ENCODE measurements at places on chromosomes 1 and 21. TPM values are rescaled to one million over a fixed set of nuclear protein-coding genes. Genes with fewer than 3 reads are reported as not detected.

DNA sequence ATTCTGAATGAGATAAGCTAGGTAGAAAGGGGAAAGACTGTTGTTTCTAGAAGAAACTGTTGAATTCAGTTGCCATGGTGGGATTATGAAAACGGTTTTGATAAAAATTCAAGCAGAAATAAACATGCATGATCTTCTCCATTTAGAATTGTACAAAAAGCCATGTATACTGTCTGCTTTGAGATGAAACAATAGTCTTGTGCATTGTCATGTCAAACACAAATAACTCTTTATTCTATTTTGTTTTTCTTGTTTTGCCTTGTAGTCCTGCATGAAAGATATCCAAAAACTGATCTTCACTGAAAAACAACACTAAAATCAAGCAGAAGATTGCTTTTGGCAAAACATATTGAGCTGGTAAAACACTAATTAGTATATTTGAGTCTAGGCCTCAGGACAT lies 659.9 kb downstream of the LTN1 start:
- no peak for DNase-seq

GRCh38 chr1:91621907-91622306 lies 121.3 kb downstream of the CDC7 start:
- DNase-seq, result no peak

- DNase-seq, result no peak
Measured at GRCh38 chr1:218409946-218410510, 64.9 kb downstream of the TGFB2 start.

- DNase-seq, result no peak
Measured at GRCh38 chr1:3345792-3346191, 108.7 kb upstream of the ARHGEF16 start.

GRCh38 chr1:6646499-6647148 lies 22.0 kb downstream of the THAP3 start:
- DNase-seq, result peak; percentile 60

The ICOSLG gene
- 7.4 TPM for total RNA-seq

DNA sequence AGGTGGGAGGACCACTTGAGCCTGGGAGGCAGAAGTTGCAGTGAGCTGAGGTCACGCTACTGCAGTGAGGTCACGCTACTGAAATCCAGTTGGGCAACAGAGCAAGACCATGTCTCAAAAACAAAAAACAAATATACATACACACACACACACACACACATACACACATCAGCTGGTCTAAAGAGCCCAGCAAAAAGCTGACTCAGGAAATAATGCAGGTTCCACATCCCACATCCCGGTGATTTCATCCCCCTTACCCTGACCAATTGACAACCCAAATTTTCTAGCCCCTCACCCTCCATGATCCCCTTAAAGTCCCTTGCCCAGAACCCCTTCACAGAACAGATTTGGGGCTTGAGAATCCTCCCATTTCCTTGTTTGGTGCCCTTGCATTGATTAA lies 11.9 kb upstream of the CFHR4 start:
- DNase-seq, result no peak

DNA sequence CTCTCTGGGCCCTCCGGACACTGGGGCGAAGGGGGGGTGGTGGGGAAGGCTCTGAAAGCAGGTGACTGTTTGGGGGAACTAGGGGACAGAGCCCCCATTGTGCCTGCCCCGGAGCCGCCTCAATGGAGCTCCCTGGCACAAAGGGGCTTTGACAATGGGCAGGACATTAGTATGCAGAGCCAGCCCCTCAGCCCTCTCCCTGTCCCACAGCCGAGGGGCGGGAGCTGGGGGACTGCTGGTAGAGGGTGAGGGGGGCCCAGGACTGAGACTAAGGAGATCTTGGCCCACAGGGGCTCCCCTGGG lies 7.8 kb downstream of the KCNJ10 start:
- no peak for DNase-seq

- DNase-seq, result peak; percentile 78
Measured at GRCh38 chr1:97832481-97832880, 88.4 kb downstream of the DPYD start.

GRCh38 chr1:41622402-41622801 lies 137.9 kb upstream of the EDN2 start:
- DNase-seq, result no peak

- peak; percentile 53 for DNase-seq
Measured at GRCh38 chr21:33089395-33090119, 19.6 kb downstream of the OLIG1 start.

The ADARB1 gene
- total RNA-seq, result 15.9 TPM

The NBPF19 gene
- total RNA-seq, result 11.1 TPM

The SV2A gene
- total RNA-seq, result 4.0 TPM

DNA sequence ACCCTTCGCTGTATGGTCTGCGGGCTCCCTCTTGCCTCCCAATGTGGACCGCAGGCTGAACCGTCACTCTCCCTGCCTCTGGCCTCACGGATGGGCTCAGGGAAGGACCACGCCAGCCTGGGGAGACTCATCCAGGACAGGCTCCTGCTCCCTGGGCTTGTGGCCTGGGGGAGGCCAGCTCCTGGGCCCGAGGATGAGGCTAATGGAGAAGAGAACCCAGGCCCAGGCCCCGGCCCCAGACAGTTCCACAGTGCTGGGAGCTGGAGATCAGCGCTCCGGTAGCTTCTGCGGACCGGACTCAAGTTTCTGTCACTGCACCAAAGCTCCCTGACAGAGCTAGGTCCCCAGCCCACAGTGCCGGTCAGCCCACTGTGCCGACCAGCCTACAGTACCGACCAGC lies 13.4 kb upstream of the PLEKHG5 start:
- DNase-seq, result no peak

DNA sequence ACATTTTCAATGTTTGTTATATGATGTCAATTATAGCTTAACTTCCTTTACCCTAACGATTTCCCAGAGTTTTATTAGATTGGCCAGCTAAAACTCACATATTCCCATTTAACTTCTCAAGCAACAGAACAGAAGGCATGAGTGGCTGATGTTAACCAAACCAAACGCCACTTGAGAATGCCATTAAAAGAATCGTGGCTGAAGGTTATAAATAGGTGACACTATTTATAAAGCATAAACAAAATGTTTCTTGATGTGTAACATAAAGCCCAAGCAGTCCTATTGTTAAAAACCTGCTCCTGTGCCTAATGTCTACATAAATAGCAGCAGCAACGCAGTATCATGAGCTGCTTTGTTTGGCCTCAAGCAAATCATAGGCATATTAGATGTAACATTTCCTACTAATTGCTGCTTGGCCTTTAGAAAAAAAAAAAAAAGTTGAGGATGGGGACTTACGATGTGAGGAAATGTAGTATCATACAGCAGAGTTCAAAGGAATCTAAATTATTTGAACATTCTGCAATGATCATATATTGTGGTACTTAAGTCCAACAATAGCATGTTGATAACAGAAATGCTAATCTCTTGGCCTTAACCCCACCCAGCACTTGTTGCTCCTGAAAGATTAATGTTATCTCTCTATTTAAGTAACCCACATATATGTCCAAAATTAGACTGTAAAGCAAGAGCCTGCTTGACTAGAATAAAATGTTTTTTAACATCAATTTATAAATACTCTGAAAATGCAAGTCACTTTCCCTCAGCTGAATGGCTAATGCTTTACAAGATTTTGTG lies 106.0 kb downstream of the ESRRG start:
- DNase-seq, result peak; percentile 3

The AIRE gene
- total RNA-seq, result 9.7 TPM

The PIK3R3 gene
- total RNA-seq, result 27.7 TPM

DNA sequence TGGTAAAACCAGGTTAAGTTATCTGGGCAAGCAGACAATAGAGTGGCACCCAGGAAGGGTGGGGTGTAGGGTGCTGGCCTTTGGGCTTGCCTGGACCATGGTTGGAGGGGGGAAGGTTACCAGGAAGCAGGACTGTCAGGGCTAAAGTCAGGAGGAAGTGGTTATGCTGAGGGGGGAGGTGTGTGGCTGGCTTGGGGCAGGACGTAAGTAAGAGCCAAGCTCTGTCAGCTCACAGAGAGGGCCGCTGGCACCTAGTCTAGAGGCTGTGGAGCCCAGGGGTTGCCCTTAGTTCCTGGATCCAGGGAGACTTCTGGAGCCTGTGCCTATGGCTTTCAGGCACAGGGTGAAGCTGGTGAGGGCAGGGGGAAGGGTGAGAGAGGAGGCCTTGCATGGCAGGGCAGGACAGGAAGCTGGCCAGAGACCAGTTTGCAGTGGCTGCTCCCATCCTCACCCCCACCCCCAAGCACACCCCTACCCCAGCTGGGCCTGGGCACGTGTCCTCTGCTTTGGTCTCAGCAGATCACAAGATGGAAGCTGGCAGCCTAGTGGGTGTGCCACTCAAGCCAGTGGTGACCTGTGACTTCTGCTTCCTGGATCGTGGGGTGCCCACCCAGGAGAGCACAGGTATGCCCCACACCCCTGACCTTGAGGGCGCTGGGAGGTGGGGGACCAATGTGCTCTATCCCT lies 20.5 kb upstream of the SMYD3 start:
- DNase-seq, result no peak

DNA sequence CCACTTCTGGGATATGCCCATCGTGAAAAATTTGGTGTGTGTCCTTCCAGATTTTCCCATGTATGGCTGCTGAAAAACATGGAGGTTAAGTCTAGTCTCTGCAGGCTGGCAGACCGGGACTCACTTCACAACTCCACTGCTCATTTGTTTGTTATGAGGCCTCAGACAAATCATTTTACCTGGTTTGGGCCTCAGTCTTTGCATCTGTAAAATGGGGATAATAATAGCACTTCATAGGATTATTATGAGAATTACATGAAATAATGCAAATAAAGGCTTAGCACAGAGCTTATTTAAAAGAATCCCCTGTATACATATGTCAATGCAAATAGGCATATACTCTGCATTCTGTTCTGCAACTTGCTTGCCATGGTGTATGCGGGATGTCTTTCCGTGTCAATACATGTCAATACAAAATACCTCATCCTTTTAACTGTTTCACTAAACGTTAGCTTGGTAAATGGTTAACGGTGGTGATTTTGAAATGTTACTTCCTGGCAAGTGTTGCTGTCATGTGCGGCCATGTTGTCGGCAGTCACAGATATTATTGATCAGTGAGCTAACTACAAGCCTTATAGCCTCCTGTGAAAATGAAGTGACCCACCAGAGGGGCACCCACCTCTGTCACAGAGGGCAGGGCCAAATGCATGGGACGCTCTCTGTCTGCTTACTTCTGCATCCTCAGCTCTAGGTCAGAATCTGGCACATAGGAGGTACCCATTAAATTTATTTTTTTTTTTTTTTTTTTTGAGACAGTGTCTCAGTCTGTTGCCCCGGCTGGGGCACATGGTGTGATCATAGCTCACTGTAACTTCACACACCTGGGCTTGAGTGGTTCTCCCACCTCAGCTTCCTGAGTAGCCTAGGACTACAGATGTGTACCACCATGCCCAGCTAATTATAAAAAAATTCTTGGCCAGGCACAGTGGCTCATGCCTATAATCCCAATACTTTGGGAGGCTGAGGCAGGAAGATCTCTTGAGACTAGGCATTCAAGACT lies 4.3 kb downstream of the LCK start:
- DNase-seq, result no peak

GRCh38 chr1:40627987-40628902 lies 37.2 kb downstream of the RIMS3 start:
- no peak for DNase-seq

The GFI1 gene
- total RNA-seq, result 0.29 TPM

DNA sequence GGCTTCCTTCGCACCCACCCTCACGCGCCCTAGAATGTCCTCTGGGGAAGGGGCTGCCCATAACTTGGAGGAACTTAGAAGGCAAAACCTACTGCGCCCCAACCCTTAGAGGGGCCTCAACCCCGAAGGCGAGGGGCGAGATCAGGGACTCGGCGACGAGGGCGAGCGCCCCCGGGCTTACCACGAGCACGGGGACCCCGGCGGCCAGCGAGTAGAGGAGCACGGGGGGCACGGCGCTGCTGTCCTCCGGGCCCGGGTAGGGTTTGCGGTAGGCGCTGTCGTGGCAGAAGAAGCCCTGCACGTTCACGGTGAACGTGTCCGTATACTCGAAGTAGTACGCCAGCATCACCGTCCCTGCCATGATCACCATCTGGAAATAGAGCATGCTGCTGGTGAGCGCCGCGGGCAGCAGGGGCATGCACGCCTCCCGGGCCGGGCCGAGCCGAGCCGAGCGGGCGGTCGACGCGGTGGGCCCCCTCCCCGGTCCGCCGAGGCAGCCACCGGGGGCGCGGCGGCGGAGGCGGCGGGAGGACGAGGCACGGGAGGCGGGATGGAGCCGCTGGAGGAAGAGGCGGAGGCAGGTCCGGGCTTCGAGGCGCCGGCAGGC lies 304 bp downstream of the PLPPR5 start:
- DNase-seq, result peak; percentile 24

The PCSK9 gene
- total RNA-seq, result 1.2 TPM

DNA sequence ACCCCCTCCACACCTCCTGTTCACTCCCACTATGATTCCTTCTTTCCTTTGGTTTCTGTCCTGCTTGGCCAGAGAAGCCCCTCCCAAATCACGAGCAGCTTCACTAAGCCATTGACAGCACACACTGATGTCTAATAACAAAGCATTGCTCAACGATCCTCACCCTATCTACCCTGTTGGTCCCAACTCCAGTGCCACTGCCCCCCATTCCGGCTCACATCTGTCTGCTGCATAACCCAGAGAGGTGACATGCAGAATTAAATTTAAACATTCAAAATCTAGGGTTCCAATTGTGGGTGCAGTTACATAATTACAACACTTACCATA lies 236.9 kb downstream of the TTLL7 start:
- no peak for DNase-seq

The CADM3 gene
- 1.4 TPM for total RNA-seq

The FASLG gene
- total RNA-seq, result not detected

GRCh38 chr1:169650551-169650950 lies 20.6 kb upstream of the SELP start:
- no peak for DNase-seq

The IFNLR1 gene
- 0.26 TPM for total RNA-seq

GRCh38 chr1:111509997-111510375 lies 6.6 kb upstream of the ADORA3 start:
- no peak for DNase-seq
